ENCODE measurements at places on chromosomes 3 and 15.

DNA sequence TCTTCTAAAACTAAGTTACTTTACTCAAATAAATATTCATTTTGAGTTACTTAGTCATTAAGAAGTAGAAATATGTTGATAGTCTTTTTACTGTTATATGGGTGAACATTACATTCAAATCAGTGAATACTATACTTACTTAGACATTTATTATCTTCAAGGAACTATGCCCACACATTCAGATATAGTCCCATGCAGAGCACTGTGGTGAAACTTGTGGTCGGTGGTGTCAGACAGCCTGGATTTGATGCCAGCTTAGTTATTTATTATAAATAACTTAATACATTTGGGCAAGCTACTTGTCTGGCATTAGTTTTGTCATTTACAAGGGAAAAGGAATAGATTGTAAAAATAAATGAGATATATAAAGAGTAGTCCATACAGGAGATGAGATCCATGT, 149.5 kb downstream of the RAP2B start:
- DNase-seq, result no peak

- DNase-seq, result no peak
Observed at GRCh38 chr3:183824761-183825455, 469 bp downstream of the MAP6D1 start.

DNA sequence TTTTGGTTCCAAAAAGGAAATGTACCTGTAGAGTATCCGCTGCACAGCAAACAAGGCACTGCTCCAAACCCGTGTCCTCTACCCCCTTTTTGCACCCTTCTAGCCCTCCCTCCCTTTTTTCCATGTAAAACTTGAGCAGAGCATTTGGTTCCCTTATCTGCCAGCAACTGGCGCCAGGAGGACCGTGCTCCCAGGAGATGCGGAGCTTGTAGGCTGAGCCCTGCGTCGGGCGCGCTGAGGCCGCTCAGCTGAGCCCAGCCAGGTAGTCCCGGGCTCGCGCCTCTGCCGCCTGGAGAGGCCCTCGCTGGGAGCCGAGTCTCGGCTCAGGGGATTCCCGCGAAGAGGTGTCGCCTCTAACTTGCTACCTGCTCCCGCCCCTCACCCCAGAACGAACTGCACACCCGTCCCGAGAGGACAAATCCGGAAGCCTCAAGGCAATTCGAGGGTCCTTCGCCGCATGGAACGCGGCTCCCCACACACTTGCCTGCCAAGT, 575 bp downstream of the TRPM7 start:
- DNase-seq, result no peak

DNA sequence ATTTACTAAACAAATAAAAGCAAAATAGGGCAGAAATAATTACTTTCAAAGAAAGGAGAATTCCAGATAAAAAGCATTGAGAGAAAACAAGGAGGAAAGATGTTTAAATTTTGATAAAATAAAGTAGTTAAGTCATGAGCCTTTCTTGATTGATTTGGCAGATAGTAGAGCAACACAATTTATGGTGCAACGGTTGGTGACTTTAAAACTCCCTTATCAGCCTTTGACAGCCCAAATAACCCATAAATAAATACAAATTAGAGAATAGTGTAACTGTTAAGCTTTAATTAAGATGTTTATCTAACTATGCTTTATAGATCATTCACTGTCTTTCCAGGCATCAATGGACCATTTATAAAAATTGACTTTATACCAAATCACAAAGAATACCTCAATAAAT, 54.0 kb upstream of the EIF1B start:
- no peak for DNase-seq

GRCh38 chr15:100665570-100665969, 63.2 kb downstream of the ASB7 start:
- DNase-seq, result peak; percentile 40

DNA sequence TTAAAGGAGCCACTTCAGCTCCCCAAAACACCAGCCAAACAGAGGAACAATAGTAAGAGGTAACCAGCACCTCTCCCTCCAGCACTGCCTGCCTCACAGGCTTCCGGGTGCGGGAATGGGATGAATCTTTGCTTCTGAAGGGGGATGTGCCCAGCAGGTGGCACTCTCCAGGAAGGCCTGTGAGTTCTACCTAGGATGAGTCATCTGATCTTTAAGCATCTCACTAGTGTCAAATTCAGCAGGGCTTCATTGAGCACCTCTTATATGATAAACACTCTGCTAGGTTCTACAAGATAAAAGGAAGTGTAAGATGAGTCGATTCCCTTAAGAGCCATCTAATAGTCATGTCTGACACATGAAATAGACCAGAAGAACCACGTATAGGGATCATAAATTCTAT, 237.4 kb upstream of the UMPS start:
- DNase-seq, result no peak

DNA sequence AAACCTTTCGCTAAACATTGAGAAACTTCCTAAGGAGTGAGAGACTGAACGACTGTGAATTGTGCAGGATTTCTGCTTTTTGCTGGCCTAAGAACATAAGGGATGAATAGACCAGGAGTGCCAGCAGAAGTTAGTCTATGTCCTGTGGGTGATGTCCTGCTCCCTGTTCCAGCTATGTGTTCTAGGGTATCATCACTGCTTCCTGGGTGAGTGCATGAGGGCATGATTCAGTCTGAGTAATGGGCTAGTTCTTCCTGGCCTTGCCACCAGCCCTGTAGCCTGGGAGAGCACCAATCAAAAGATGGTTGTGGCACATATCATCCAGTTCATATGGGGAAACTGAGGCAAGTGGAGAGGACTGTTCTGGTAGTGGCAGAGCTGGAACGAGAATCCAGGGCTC, 153.9 kb upstream of the TPM1 start:
- no peak for DNase-seq

- DNase-seq, result no peak
Observed at GRCh38 chr15:55991802-55992768, 1.3 kb downstream of the NEDD4 start.

DNA sequence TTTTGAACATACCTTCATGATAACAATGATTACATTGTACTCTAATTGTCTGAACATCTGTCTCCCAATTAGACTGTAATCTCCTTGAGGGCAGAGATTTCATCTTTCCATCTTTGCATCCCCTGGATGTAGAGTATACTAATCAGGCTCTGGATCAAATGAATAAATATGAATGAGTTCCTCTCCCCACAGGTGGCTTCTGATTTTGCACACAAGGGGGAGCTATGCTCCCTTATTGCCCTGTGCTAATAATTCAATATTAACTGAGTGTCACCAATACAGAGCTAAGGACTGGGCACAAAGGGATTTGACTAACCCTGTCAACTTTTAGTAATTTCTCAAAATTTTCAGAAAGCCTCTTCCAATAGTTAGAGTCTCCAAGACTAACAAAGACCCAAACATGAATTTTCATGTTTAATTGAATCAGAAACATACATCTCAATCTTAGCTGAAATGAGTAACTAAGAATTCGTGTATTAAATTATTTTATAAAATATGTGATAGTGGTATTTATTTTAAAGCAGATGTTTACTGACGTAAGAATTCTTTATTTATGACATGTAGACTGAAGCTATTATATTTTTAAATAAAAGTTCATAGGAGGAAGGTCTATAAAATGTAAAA, 3.0 kb downstream of the DUOXA1 start:
- DNase-seq, result no peak

GRCh38 chr3:140088513-140088912, 153.5 kb downstream of the CLSTN2 start:
- no peak for DNase-seq

GRCh38 chr15:91887321-91887720, 33.8 kb downstream of the SLCO3A1 start:
- DNase-seq, result no peak

DNA sequence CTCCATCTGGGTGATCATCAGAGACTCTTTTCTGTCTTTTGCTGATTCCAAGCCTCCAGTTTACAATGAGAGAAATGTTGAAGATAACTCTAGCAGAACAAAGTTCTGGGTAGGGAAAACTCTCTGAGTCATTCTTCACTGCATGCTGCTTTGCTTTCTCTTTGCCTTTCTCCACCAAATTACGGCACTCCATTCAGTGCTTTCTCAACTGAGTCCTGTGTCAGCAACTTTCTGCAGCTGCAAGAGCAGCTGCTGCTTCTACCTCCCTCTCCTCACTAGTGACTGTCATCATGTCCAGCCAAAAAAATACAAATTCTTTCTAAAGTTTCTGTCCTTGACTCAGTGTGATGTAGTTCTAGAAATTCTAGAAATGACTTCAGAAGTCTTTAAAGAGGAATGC, 953.8 kb downstream of the IGSF11 start:
- no peak for DNase-seq

- no peak for DNase-seq
Observed at GRCh38 chr3:102038477-102039142, 189.3 kb downstream of the NFKBIZ start.

DNA sequence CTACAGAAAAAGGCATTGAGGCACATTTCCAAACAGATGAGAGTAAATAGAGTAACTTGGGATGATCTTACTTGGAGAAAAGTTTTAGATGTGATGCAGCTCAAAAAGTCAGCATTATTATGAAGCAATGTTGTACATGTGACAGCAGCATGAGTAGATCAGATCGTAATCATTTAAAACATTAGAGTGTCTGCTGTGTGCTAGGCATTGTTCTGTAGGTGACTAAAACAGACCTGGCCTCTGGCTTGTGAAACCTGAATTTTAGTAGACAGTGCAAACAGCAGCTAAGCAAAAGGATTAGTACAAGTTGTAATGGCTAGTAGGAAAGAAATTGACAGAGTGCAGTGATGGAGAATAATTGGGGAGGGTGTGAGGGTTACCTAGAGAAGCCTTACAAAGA, 15.1 kb downstream of the UBE2E1 start:
- no peak for DNase-seq

DNA sequence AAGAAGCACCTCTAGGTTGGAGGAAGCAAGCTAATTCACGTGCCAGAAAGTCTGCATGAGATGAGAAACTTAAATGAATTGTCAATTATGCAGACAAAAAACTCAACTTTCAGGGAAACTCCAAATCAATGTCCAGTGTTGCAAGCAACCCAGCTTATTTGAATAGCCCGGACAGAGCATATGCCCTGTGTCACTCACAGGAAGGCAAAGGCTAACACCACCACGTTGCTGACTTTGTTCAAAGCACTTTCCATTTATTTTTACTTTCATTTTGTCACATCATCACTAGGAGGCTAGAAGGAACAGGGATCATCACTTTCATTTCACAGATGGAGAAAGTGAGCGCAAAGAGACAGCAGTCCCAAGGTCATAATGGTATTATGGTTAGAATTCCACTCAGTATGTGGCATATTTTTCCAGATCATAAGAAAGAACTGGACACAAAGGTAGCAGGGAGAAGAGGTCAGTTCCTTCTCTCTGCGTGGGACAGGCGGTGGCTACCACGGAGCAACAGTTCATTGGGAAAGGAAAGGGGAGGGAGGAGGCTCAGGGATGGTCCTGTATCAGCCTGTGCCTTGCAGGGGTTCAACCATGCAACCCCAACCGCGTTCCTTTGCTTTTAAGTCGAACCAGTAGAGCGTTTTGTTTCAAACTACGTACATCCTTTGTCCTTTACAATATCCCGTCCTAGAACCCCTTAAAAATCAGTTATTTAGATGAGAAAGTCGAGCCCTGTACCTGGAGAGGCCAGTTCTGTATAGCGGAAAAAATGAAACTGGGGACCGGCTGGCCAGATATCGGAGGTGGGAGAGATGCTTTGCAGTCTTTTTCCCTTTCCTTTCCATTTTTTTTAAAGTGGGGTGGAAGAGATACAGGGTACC, 1.1 kb downstream of the HEG1 start:
- DNase-seq, result no peak

- DNase-seq, result no peak
Observed at GRCh38 chr3:175518459-175518858, 659.3 kb downstream of the NAALADL2 start.

DNA sequence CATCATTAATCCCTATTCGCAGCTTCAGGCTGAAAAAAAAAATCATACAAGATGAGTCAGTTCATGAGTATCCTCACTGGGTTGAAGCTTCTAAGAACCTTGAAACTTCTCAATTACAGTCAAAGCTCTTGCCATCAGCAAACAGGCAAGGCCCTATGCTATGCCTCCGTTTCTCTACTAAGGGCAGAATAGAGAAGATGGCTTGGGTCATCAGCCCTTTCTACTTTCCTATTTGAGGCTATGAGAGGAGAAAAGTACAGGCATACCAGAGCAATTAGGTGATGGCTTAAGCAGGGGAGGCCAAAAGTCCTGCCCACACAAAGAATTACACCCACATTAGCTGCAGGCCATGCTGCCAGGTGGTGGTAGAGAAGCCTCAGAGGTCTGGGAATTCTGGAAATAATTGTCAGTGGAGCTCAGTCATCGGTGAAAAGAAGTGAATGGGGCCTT, 89.0 kb downstream of the MRPL46 start:
- DNase-seq, result no peak

DNA sequence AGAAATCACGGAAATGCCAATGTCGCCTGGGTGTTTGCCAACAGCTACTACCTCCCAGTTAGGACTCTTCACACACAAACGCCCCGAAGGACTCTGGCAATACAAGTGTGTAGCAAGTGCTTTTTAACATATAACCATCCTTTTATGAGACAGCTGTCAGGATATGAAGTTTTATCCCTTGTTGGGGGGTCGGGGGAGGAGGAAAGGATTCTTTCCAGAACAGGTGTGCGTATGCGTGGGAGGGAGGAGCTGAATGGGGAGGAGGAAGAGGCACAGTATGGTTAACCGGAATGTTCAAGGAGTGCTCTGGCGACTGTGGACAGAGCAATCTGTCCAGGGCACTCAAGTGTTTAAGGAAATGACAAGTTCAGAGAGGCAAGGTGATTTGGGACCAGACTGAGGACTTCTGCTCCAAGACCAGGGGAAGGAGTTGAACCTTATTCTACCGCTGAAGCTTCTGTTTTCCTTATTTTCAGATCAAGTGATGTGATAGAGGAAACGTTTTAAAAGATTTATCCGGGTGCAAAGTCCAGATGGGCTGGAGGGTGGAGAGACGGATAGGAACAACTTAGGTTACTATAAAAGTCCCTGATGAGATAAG, 1.3 kb downstream of the TSPAN3 start:
- no peak for DNase-seq

GRCh38 chr15:45903283-45903682, 268.5 kb downstream of the SQOR start:
- DNase-seq, result no peak

DNA sequence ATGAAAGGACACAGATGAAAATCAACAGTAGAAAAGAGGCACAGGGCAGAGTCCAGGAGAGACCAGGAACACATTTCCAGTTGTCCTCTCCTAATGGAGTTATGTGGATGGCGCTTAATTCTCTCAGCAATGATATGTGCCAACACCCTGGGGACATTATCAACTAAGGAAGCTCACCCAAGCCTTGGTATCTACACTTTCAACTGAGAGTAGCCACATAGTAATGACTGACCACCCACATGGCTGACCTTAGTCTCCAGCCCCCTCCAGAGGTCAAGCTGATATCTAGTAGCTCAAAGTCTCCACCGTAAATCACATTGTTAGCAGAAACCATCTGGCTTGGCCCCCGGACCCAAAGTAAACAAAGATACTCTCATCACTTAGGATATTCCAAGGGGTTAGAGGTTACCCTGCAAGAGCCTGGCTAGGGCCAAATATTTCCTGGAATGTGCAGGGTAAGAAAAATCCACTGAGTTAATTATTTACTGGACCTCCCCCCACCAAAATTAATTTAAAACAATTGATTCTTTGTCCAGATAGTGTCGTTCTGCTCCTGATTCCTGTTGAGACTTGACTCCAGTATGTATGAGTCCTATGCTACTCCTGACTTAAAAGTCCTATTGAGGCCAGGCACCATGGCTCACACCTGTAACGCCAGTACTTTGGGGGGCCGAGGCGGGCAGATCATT, 24.8 kb downstream of the GABRR3 start:
- no peak for DNase-seq

GRCh38 chr15:30063835-30064546, 18.8 kb upstream of the GOLGA8J start:
- no peak for DNase-seq

Measured in fibroblast of the conjunctiva (primary cell).